ENCODE measurements at places on chromosomes 5 and 9.

DNA sequence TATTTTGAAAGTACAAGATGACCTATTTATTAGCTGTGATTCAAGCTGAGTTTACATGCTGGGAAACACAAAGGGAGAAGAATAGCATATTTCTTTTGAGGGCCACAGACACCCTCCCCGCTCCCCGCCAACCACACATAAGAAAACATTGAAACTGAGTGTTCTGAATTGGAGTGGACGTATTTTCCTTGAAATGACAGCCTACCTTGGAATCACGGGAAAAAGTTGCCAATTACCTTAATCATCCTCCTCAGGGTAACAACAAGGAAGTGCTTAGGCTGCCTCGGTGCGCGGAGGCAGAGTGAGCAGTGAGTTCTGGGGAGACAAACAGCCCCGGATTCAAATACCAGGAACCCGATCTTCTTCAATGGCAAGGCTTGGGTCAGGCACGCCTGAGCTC is 31.4 kb downstream of the CFAP77 start:
- DNase-seq = no peak

- DNase-seq = no peak
Observed at GRCh38 chr5:177134697-177135225, 1.2 kb downstream of the NSD1 start.

- DNase-seq = no peak
Observed at GRCh38 chr9:4308482-4308881, 8.6 kb upstream of the GLIS3 start.

DNA sequence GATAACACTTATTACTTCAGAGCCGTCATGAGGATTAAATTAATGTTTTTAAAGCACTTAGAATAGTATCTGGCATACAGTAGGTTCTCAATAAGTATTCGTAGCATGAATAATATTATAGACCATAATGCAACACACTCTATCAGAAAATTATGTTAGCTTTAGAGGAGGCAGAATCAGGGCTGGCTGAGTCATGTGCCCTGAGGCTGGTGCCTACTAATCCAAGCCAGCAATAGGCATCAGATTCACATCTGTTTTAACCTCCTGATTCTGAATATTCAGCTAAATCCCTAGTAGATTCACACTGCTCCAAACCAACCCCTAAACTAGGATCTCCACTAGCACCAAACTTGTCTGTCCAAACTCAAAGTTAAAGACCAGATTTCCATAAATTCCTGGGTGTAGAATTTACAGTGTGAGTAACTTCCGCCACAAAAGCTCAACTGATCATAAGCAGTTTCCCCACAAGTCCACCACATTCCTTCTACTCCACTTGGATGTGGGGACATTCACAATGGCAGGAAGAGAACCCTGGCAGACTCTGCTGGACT is 170.0 kb upstream of the DAPK1 start:
- peak; percentile 26 for DNase-seq

DNA sequence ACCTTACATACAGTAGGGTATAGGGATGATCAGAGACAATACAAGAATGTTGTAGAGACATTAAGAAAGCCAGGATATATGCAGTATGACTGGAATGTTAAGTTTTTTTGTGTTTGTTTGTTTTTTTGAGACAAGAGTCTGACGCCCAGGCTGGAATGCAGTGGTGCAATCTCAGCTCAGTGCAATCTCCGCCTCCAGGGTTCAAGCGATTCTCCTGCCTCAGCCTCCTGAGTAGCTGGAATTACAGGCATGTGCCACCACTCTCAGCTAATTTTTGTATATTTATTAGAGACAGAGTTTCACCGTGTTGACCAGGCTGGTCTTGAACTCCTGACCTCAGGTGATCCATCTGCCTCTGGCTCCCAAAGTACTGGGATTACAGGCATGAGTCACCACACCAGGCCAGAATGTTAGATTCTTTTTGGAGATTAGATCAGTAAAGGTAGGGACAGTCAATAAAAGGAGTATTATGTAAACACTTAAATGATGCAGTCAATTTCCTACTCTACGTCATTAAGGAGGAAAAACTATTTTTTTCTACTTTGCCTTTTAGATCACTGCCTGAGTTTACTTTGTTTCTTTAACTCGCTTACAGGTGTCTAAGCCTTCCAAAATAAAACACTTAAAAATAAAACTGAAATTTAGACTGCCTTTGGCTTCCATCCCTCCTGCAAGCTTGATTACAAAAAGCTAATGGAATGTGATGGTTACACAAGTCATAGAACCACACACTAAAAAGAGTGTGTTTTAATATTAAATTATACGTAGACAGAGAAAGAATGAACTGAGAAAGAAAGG is 6.8 kb upstream of the HNRNPA0 start:
- no peak for DNase-seq

DNA sequence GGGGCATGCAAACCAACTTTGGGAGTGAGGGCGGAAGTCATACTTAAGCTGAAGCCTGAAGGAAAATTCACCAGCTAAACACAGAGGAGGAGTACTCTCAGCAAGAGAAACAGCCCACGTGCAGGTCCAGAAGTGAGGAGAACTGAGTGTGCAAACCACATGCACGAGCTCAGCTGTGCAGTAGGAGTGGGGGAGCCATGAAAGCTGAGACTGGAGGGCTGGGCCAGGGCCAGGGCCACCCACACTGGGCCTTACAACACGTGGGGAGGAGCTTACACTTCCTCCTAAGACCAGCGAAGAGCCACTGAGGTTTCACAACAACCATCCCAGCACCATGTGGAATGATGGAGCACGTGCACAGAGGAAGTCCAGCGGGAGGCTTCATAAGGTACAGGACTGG is 9.3 kb upstream of the WWC1 start:
- DNase-seq = peak; percentile 57

Measured in AG08395 (cell line).